ENCODE measurements at places on chromosomes 7 and 10.

GRCh38 chr10:110837418-110838171 is 34.1 kb upstream of the PDCD4 start:
- DNase-seq, result no peak

DNA sequence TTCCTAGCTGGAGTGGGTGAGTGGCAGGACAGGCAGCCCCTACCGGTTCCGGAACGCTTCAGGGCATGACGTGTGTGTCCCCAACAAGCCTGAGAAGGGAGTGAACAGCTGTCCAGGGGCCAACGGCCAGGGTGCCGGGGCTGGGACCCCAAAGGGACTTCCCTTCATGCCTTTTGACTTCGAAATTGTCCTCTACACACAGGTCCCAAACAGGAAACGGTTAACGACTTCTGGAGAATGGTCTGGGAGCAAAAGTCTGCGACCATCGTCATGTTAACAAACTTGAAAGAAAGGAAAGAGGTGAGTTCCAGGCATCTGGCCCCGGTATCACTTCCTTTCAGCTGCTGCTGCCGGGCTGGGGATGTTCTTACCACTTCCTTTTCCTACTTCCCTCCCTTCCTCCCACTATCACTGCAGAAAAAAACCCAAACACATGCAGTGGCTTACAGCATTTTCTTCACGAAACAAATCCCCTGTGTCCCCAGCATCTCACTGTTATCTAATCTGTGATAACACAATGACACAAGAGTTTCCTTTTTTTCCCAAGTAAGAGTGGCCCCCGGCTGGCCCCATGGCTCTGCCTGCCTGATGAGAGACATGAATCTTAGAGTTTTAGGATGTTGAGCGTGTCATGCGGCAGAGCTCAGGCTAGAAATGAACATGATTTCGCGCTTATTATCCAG is 63.2 kb downstream of the MKI67 start:
- DNase-seq, result no peak

GRCh38 chr10:58516119-58516518 is 3.4 kb downstream of the BICC1 start:
- DNase-seq, result no peak

DNA sequence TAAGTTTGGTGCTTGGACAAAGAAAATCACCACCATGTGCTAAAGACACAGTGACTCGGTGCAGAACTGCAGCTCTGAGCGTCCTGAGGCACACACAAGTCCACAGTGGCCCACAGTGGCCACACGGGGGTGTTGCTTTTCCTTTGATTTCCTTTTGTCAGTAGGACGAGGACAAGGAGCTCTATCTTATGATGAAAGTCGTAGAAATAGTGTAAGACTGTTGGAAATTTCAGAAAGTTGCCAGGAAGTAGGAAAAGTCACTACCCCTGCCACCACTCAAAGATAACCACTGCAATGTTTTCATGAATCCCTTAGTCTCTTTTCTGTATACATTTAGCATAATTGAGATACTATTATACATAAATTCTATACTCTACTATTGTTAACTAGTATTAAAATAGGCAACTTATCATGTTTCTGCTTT is 146.0 kb downstream of the TNS3 start:
- peak; percentile 13 for DNase-seq

GRCh38 chr7:129903935-129904334 is 48.8 kb downstream of the UBE2H start:
- DNase-seq, result no peak

DNA sequence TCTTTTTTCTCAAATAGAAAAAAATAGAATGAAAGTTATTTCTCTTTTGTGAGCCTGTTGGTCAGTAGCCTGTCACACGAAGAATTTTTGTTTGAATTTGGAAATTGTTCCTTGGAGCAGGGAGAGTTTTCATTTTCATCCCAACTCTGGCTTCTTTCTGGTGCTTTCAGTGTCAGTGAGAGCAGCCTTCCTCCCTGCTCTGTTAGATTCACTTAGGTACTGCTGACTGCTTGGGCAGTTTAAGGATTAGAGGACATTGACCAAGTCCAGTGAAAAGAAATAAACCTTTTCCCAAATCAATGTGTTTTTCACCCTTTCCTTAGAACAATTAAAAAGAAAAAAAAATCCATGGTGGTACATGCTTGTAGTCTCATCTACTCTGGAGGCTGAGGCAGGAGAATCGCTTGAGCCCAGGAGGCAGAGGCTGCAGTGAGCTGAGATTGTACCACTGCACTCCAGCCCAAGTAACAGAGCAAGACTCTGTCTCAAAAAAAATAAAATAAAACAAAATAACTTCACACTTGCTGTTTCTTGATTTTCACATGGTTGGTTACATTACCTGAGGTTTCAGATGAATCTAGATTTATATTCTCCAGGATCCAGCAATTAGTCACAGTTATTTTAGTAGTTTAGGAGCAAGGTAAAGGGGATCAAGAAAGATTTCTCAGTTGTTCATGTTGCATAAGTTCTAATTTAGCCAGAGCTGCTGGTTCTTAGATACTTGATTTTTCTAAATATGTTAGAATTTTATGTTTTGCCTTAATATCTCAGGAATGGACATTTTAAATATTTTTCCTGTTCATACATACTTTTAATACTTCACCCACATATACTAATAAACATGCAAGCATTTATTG is 63.1 kb downstream of the ZNRF2 start:
- no peak for DNase-seq

- no peak for DNase-seq
Measured at GRCh38 chr7:27627146-27627545, 35.5 kb downstream of the HIBADH start.

- no peak for DNase-seq
Measured at GRCh38 chr7:35593899-35594298, 101.0 kb downstream of the HERPUD2 start.

GRCh38 chr10:110643653-110644597 is at the start of gene RBM20:
Gene RBM20 (plus strand): TSS chr10:110644336. CDS start chr10:110644455, 119 bp downstream.
- DNase-seq, result no peak

DNA sequence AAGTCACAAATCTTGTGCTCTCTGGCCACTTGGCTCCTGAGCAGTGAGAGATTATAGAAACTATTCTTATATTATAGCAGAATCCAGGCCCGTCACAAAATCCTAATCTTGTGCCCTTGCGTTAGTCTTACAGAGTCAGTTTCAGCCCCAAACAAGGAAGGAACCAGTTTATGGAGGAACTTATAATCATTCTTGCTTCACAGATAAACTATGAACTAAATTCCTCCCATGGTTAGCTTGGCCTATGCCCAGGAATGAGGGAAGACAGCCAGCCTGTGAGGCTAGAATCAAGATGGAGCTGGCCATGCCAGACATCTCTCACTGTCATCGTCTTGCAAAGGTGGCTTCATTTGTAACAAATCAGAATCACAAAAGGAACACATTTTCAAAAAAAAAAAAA is 199.7 kb upstream of the PITRM1 start:
- DNase-seq, result no peak

- no peak for DNase-seq
Measured at GRCh38 chr10:87092376-87092860, 2.2 kb downstream of the GLUD1 start.

GRCh38 chr10:129796710-129797420 is 167.2 kb downstream of the EBF3 start:
- DNase-seq, result no peak

GRCh38 chr7:66627881-66628360 is 760 bp upstream of the KCTD7 start:
- no peak for DNase-seq

DNA sequence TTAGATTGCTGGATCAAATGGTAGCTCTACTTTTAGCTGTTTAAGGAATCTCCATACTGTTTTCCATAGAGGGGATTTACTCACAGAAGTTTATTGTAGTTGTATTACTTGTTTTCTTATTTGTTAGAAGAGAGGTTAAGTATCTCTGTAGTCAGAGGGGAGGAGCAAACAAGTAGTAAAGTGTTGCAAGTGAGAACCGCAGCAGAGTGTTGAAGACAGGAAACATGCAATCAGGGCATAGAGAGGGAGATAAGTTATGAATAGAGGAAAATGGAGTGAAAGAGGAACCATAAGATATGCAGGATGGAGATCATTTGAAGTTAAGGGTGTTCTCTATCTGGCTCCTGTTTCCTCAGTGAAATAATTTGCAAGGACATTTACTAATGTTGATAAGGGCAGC is 331.4 kb upstream of the TMEM229A start:
- DNase-seq, result no peak

GRCh38 chr7:127833641-127834040 is 181.6 kb downstream of the SND1 start:
- no peak for DNase-seq

DNA sequence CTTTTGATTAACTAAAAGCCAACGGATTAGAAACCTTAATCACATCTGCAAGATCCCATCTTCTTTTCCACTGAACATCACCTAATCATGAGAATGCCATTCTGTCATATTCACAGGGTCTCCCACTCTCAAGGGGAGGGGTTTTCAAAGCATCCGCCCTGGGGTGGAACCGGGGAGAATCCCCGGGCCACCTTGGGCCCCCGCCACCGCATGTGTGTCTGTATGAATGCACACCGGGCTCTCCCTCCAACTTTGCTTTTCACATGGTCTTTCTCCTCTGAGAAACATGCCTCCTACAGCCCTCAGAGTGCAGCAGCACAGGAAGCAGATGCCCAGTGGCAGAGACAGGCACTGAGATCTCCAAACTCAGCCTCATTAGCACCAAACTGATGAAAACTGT is 233.2 kb upstream of the PPP2R2D start:
- DNase-seq, result no peak

GRCh38 chr7:30971840-30972563 is 8.2 kb downstream of the GHRHR start:
- DNase-seq, result no peak

- no peak for DNase-seq
Measured at GRCh38 chr10:78869508-78870454, 199.0 kb upstream of the ZMIZ1 start.

DNA sequence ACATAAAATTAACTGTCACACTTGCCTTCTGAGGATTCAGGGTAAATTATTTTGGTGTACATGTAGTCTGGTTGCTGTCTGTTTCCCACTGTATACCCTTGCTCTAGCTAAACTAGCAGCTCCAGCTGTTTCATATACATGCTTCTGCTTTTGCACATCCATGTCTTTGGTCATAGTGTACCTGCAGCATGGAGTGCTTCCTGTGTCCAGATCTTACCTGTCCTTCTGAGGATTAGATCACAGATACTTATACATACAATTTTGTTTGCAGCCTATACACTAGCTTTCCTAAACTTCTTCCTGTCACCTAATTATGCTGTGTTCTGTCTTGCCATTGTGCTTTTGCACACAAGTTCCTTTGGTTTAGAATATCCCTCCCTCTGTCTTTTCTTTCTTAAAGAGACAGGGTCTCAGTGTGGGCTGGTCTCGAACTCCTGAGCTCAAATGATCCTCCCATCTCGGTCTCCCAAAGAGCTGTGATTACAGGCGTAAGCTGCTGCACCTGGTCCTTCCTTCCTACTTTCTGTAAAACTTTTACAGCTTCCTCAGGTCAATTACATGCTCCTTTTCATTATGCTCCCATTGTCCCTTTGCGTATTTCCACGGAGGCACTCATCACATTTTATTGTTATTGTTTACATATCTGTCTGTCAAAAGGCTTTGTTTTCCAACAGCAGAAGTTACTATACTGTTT is 33.8 kb downstream of the TPST1 start:
- DNase-seq, result no peak

DNA sequence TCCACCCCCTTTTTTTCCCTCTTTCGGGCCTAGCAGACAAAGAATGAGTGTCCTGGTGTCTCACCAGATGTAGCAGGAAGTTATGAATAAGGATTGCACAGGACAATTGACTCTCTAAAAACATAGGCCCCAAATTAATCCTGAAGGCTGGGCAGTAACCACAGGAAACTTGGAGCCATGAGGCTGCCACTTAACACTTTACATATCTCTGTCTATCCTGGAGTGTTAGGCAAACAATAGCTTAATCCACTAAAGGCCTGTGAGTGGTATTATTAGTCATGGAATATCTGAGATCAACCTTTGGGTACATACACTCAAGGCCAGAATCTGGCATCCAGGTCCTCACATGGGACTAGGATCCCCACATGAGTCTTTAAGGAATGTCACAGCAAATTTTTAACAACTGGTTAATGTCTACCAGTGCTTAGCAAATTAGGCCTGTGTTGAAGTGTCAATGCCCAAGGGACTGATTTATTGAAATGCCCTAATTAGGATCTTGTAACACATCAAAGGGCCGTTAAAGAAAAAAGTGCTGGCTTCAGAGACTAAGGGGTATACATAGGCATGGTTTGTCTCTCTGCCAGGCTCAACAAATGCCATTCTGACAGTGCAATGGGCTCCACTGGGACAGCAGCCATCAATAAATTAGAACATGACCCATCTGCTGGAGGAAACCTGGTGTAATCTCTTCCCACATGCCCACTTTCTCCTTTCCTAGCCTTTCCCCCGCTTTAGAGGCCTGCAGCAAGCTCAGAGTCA is 196.7 kb upstream of the TBX20 start:
- peak; percentile 3 for DNase-seq

GRCh38 chr7:8151161-8151725 is 110.7 kb downstream of the ICA1 start:
- DNase-seq, result no peak

DNA sequence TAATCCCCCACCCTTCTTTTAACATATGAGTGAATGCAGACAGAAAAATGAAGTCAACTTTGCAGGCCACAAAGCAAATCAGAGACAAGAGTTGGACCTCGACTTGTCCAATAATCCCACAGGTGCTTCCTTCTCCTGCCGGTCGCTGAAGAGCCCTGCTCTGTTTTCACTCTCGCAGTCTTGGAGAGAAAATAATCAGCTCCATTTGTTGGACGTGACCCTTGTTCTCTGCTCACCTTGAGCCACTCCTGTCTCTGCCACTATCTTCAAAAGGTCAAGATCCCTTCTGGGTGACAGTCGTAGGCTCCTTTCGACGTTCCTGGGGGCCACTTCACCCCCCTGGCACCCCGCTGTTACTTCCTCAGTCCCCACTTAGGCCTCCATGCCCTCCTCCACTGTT is 2.8 kb upstream of the KLF6 start:
- no peak for DNase-seq

- DNase-seq, result no peak
Measured at GRCh38 chr10:11245510-11245909, 227.8 kb downstream of the CELF2 start.

Data from NCI-H345 (cell line).